ENCODE measurements at places on chromosomes 4 and X. TPM values are rescaled to one million over a fixed set of nuclear protein-coding genes. Genes with fewer than 3 reads are reported as not detected.

- DNase-seq: no peak
Measured at GRCh38 chr4:41431276-41431675, 106.7 kb upstream of the LIMCH1 start.

DNA sequence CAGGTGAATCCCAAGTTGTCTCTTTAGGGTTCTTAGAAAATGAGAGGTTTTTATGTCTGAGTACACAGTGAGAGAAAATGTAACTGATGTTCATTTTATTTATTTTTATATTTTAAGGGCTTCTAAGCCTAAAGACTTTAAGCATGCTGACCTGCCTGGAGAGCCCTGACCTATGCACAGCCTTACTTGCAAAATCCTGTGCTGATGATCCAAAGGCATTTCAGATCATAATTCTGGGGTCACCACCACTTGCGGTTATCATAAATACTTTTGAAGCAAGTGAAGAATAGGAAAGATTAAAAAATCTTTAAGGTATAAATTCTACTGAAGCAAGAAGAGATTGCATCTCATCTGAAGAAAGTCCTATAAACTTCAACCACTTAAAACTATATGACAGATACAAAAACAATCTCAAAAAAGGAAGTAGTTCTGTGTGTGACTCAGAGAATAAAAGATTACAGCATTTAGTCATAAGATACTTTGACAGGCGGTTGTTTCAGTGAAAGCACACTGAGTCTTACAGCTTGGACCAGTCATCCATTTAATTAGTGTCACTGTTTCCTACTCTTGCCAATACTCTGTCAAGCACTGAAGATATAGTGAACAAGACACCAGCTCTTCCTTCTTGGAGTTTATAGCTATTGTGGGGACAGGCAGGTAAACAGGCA lies 245.2 kb upstream of the DIPK2B start:
- DNase-seq: no peak

DNA sequence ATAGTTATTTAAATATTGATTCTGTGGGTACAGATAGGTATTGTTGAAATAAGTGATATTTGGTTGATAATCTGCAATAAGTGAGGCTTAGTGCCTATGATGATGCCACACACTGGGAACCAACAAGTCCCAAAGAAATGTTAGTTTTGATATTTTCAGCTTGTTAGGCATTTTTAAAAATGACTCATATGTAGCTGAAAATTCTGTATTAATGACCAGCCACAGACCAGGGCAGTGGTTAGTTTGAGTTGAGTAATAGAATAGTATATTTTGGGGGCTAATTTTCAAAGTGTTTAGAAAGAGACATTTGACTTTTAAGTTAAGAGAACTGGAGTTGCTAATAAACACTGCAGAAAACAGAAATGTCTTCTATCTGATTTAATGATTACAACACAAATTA lies 9.4 kb downstream of the INTU start:
- no peak for DNase-seq

- no peak for DNase-seq
Measured at GRCh38 chr4:113899271-113900070, 80.0 kb downstream of the ARSJ start.

DNA sequence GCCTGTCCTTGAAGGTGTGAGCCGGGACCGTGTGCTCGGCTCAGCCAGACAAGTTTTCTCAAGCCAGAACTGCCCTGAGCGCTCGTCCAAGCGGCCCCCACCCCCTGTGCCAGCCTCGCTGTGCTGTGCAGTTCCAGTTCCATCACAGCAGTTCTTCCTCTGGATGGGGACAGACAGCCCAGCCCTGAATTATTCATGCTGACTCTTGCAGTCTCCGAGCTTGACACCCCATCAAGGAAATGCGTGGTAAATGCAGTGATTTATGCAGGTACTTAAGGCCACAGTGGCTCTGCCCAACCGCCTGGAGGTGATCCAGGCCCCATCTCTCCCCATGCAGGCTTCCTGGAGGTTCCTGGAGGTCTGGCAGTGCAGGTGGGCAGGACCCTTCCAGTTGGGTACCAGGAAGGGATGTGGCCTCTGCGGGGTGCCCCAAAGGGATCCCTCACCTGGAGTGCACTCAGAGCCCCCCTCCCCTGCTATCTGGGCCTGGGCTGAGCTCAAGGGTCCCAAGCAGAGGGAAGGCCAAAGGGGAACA lies 44.8 kb upstream of the HMX1 start:
- no peak for DNase-seq

GRCh38 chrX:11080741-11081305 lies 30.3 kb upstream of the HCCS start:
- no peak for DNase-seq

CENPVL2 gene
- polyA plus RNA-seq: 0.24 TPM

EGFL6 gene
- polyA plus RNA-seq: 23.8 TPM

DNA sequence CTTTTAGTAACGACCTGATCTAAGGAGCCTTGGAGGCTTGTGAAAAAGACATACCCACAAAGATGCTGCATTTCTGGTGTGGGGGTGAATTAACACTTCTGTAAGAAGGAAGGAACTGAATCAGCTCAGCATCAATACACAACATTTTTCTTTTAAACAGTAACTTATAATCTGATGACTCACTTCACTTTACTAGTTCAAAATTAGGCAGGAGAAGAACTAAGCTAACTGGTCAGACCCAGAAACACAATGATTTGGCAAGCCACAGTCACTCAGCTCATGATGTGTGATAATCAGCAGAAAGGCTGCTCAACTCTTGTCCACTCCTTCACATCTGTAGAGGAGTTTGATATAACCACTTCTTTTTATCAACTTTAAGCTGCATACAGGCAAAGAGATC lies 4.6 kb downstream of the MMAA start:
- DNase-seq: no peak

GRCh38 chr4:1218634-1219565 lies 30.0 kb downstream of the CTBP1 start:
- DNase-seq: no peak
